Stimulated activated CD8-positive, alpha-beta memory T cell treated with anti-CD3 and anti-CD28 coated beads, Interleukin-15, amount 100 ng/mL, for 48 hours (primary cell): ENCODE measurements at places on chromosomes 11 and 22.

- no peak for DNase-seq
Measured at GRCh38 chr22:46992121-46992731, 229.8 kb downstream of the TBC1D22A start.

GRCh38 chr11:74633406-74634393, 41.3 kb downstream of the POLD3 start:
- no peak for DNase-seq

DNA sequence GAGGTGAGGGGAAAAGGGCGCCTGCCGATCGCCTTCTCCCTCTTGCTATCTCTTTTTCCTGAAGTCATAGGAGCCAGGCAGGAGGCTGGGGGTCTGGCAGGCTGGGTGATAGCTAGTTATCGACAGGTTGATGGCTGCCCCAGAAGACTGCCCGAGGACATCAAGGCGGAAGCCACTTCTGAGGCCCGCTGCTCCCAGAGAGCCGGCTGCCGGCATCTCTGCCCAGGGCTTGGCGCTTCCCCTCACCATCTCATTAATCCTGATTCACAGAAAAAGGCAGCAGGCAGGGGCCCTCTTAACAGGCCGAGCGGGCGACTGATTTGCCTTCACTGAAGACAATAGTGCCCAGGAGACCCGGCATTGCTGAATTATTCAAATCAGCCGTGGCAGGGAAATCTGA, 124.2 kb downstream of the MIAT start:
- no peak for DNase-seq

- DNase-seq = no peak
Measured at GRCh38 chr11:76680518-76681425, 10.2 kb upstream of the LRRC32 start.

DNA sequence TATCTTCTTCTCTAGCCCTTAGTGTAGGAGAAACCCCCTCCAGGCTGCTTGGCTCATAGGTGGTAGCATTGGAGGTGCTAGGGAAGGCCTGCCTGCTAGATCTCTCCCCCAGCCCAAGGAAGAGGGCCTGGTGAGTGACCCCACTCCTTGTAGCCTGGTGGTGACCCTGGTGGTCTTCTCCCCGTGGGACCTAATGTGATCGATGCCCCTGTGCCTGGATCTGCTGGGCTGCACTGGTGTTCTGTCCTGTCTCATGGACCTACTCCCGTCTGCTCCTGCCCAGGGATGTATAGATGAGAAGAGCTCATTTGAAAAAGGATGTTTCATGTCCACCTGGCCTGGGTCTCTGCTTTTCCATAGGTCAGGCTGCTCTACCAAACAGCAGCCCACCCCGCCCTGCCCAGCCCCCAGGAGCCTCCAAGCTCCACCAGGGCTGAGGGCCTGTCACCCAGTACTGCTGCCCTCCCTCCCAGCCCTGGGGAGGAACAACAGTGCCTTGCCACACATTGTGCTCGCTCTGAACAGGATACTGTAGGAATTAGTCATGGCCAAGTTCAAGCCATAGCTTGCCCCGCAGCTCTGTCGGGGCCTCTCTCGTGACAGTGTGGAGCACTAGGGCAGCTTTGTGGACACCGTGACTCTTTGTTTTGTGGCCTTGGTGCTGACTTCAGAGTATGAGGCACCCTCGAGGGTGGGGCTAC, 19.7 kb downstream of the SLC37A2 start:
- DNase-seq = no peak

DNA sequence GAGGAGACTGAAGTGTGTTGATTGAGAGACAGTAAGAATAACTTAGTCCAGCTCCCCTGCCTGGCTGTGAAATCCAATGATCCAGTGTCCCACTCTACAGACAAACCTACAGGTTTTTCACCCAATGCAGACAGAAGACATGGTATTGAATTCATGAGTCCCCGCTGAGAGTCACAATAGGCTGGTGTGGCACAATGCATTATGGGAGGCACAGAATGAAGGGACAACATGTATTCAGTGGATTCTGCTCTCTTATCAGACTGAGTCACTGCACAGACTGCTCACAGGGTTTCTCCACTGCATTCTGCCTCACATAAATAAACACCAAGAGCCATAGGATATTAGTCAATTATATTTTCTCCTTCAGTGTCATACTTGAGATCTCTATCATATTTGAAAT, 55.2 kb upstream of the TOP3B start:
- no peak for DNase-seq
